ENCODE measurements at places on chromosomes 1 and 21.

- DNase-seq = no peak
Measured at GRCh38 chr1:77447669-77448068, 165.8 kb downstream of the AK5 start.

- DNase-seq = no peak
Measured at GRCh38 chr1:27569506-27570291, 34.2 kb downstream of the AHDC1 start.

GRCh38 chr1:6251681-6252373 is 7.8 kb downstream of the HES3 start:
- no peak for DNase-seq

DNA sequence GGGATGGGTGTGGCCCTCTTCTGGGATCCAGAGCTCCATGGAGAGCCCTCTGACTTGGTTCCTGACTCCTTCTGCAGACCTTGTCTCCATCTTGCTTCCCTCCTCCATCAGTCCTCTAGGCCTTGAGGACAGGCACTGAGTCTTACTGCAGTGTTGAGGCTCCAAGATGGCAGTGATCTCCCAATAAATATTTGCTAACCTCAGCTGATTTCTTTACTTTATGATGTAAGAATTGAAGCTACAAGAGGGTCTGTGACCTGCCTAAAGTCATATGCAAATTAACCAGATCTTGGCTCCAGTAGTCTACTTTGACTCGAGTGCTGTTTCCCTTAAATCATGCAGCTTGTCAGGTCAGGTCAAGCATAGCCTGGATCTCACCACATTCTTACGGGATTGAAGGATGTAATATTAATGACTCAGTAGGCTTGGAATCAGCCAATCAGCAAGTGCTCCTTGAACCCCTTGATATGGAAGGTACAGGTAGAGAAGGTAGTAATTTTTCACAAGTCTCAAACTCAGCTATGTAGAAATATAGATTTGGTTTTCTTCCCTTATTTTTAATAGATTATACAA is 93.0 kb downstream of the CLIC6 start:
- DNase-seq = no peak

GRCh38 chr1:118110580-118110979 is 74.4 kb downstream of the SPAG17 start:
- DNase-seq = no peak

DNA sequence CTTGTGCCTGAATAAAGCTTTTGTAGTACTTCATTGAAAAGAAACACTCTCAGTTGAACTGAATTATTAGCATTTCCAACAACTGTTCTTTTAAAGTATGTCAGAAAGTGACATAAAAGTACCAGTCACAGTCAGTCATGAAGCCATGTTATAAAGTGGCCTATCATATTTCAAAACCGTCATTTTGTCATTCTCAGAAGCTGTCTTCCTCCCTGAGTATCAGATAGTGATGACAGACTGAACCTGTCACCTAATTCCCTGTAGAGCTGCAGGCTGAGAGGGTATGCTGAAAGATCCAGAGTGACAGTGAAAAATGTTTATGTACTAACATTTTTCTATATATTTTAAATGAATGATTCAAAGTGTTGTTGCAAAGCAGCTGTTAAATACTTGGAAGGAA is 1121.7 kb upstream of the PRMT6 start:
- no peak for DNase-seq

GRCh38 chr1:186042230-186042629 is 308.0 kb downstream of the HMCN1 start:
- no peak for DNase-seq

- DNase-seq = no peak
Measured at GRCh38 chr1:156247460-156248322, at the start of gene PAQR6. Gene PAQR6, minus strand, starts transcription at chr1:156248056. Its CDS starts 1,325 bp downstream, at chr1:156246731.

- DNase-seq = no peak
Measured at GRCh38 chr1:15312626-15313411, 65.8 kb downstream of the FHAD1 start.

- DNase-seq = no peak
Measured at GRCh38 chr1:226166341-226166740, 20.2 kb downstream of the ACBD3 start.

- no peak for DNase-seq
Measured at GRCh38 chr1:54994355-54994990, 4.3 kb upstream of the BSND start.

- no peak for DNase-seq
Measured at GRCh38 chr21:38903690-38904139, 98.0 kb downstream of the ETS2 start.

DNA sequence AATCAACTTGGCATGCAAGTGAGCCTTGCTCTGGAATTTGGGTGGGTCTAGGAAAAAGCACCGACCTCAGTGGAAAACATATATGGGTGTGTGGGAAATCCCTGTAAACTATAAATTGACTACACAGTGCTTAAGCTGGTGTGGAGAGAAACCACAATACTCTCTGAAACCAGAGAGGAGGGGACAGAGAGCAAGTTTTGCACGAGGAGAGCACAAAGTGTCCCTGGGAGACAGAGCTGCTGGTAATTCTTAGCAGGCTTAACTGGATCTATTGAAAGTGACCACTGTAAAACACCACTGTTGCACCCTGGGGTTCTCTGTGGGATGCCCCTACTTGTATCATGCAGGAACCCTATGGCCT is 12.8 kb downstream of the KCNJ15 start:
- DNase-seq = no peak

- DNase-seq = peak; percentile 63
Measured at GRCh38 chr1:177847843-177848242, 122.0 kb downstream of the SEC16B start.

- no peak for DNase-seq
Measured at GRCh38 chr1:9167638-9168037, 38.7 kb upstream of the GPR157 start.

DNA sequence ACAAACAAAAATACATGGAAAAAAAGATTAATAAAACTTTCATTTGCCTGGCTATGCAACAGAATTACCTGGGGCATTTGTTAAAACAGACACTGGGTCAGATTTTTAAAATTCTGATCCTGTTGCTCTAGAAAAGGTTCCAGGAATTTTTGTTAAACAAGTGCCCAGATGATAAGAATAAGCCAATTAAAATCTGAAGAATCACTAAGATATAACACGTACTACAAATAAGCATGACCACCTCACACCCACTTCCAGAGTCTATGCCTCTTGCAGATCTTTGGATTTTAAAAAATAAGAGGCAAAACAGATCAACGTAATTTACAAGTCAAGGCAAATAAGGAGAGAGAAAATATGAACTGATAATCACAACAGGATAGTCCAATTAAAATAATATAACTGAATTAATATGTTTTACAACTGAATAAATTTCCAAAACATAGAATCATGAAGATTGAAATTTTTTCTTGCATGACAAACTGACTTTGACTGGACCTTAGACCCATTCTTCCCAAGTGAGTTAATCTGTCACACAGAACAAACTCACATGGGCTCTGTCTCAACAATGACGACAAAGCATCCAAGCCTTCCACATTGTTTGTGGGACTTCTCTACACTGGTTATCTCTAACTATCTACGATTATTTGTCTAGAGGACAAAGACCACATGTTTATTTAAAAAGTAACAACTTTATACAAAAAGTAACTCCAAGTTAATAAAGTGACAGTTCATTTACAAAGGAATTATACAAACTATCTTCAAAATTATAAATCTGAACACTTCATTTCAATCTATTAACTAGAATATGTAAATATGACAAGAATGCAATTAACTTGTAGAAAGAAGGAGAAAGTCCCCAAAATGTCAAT is 56.9 kb downstream of the COP1 start:
- no peak for DNase-seq

DNA sequence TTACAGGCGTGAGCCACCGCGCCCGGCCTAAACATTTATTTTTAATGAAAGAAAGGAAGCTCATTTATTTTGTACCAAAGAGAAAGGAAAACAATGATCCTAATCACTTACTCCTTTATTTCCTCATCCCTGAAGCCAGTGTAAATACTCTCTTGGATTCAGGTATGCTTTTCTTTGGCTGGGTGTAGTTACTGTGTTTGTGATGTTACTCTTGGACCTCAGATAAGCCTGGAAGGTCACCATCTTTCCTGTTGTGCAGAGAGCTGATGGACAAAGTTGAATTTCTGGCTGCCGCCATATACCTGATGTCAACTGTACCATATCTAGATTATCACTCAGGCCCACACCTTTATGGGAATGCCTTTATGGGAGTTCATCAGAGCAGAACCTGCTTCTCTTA is 35.4 kb upstream of the FOXE3 start:
- DNase-seq = no peak

GRCh38 chr1:37158113-37158749 is 123.9 kb upstream of the GRIK3 start:
- no peak for DNase-seq

GRCh38 chr1:46544561-46545240 is 6.7 kb downstream of the KNCN start:
- no peak for DNase-seq

- no peak for DNase-seq
Measured at GRCh38 chr1:185681034-185681633, 53.1 kb upstream of the HMCN1 start.

DNA sequence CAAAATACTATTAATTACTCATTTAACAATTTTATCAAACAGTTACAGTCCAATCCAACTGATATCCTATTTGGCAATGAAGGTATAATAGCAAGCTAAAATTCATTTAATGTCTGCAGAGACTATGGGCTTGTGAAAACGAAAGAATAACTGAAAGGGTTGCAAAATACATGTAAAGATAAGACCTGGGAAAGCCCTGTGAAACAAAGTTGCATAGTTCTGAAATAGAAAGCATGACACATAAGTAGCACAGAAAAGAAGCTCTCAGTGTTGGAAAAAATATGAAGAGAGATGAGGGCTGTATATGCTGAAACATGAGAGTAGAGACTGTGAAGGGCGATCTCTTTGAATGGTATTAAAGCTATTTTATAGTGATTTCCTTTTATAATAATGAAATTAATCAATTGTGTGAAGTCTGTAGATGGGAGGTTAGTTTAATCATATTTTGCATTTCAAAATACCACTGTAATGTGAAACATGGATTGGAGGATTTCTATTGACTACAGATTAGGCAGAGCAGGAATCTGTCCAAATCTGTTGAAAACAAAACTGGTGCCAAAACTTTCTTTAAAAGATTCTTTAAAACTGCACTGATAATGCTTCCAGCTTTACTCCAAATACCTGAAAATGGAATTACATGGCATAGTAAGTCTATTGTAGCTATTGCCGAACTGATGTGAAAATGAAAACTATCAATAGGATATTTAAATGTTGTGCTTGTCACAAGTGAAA is 1518.9 kb upstream of the B3GALT2 start:
- DNase-seq = no peak

- peak; percentile 54 for DNase-seq
Measured at GRCh38 chr1:180309338-180309737, 79.3 kb downstream of the LHX4 start.

GRCh38 chr1:117669572-117669971 is 63.7 kb downstream of the TENT5C start:
- DNase-seq = no peak

GRCh38 chr1:218297867-218298266 is 12.8 kb downstream of the RRP15 start:
- no peak for DNase-seq

DNA sequence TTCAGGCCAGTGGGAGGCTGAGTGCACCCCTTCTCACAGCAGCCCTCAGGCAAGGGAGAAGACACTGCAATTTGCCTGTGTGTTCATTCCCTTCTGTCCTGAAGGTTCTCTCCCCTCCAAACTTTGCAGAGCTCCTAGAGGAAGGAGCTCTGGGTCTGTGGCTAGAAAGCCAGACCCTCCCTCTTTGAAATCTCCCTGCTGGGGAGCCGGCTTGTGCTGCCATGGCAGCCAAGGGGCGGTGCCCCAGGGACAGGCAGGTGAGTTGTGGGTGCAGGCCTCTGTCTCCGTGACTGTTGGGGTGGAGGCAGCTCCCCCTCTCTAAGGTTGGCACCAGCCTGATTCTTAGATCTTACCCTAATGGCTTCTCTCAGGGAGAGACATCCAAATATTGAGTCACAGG is 53.0 kb downstream of the OLFML2B start:
- DNase-seq = no peak

- no peak for DNase-seq
Measured at GRCh38 chr1:60589046-60589748, 493.2 kb upstream of the NFIA start.

Measured in AG04449 (cell line).